ENCODE measurements at places on chromosomes 2 and 18. TPM values are rescaled to one million over a fixed set of nuclear protein-coding genes. Genes with fewer than 3 reads are reported as not detected.
A peak's percentile ranks its signal among the peaks of the same experiment; 100 is the strongest.

GRCh38 chr2:25881764-25882163, 3.5 kb upstream of the ASXL2 start:
- DNase-seq: no peak

- no peak for DNase-seq
Measured at GRCh38 chr2:11701206-11701605, 31.2 kb upstream of the NTSR2 start.

GRCh38 chr2:31049264-31049663, 89.0 kb downstream of the GALNT14 start:
- no peak for DNase-seq

DNA sequence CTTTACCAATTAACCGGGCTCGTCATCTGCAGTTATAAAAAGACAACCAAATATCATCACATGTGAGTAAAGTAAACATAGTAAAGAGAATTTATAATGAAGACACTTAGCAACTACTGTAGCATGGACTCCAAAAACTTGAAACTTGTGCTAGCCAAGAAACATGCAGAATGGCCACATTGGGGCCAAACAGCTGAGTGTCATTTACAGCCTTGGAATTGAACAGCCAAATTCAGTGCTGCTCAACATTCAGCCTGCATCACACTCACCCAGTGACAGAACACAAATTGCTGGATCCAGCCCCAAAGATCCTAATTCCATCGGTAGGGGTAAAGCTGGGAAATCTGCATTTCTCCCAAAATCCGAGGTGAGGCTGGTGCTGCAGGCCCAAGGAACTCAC, 224.8 kb upstream of the GYPC start:
- no peak for DNase-seq

DNA sequence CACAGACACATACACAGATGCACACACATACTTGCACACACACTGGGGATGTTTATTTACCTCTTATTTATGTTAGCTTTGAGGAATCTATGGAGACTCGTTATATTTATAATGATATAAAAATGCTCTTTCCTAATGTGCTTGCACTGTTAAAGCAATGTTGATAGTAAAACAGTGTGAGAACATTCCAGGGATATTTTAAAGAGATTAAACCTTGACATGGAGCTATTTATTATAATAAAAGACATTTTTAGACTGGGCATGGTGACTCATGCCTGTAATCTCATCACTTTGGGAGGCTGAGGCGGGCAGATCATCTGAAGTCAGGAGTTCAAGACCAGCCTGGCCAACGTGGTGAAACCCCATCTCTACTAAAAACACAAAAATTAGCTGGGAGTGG, 557.3 kb upstream of the ZNF804A start:
- no peak for DNase-seq

- peak; percentile 69 for DNase-seq
Measured at GRCh38 chr2:171522788-171523087, 464 bp downstream of the CYBRD1 start.

GRCh38 chr2:129376426-129377077, 602.9 kb upstream of the RAB6C start:
- no peak for DNase-seq

- no peak for DNase-seq
Measured at GRCh38 chr2:86290596-86291327, 46.7 kb downstream of the REEP1 start.

GRCh38 chr2:83481436-83481835, 977.6 kb downstream of the SUCLG1 start:
- no peak for DNase-seq

DNA sequence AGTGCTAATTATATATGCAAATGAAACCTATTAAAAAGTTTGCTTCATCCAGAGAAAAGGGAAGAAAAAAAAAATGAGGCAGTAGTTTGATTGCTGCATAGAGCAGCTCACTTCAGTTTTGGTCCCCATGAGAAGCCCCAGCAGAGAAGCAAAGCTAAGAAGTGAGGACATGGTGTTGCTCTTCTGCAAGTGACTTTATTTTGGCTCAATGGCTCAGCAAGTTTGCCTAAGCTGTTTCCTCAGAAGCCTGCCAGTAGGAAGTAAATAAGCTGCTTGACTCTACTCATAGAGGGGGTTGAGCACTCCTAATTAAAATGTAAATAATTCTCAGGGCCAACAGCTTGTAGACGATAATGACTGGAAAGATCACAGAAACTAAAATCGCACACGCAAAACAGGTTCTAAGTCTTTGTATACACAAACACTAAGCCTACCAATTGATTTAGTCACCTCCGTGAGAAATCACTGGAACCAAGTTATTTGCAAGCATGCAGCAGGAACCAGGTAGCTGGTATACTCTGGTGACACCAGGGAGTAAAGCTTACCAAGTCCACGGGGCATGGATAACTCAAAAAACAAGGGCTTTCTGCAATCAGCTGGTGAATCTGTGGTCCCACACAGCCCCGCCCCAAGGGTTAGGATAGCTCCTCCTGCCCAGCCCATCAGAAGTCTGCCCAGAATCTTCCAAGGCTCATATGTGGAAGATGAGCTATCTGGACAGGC, 39.7 kb upstream of the NABP1 start:
- DNase-seq: no peak

DNA sequence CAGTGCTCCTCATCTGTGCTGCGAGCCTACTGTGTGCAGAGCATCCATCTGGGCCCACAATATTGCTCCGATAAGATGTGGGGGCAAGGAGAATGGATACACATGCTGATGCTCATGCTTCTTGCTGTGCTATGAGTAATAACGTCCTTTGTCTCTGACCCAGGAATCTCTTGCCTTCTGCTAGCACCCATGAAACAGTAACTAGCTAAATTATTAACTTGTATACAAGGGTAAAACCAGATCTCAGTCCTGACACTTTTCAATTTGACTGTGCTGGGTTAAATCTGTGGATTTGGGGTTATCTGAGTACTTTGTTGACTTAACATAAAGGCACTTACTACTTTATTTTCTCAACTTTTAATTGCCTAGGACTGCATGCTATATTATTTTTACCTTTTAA, 357.6 kb downstream of the SLC4A3 start:
- no peak for DNase-seq

DNA sequence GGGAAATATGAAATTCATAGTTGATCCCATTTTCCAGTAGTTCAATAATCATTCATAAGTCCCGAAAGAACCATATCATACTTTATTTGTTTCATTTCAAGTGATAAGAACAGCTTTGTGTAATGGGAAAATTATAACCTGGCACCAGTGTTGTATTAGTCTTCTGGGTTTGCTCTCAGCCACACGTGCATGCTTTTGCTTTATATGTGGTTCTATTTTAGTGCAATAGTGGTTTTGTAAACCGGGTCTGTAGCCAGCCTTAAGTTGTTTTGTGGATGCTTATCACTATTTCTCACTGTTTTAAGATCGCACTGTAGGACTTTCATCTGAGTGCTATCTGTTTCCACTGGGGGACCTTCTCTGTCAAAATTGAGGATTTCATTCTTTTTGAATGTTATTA, 203.8 kb downstream of the PTPRM start:
- DNase-seq: no peak

Gene CD226
- total RNA-seq: 4.0 TPM

Gene REG1B
- total RNA-seq: 2.0 TPM

Gene HADHA
- total RNA-seq: 292 TPM

Gene CYP27A1
- total RNA-seq: 7.4 TPM

Gene TGFA
- 1.1 TPM for total RNA-seq
